ENCODE measurements at places on chromosomes 6 and 20.

DNA sequence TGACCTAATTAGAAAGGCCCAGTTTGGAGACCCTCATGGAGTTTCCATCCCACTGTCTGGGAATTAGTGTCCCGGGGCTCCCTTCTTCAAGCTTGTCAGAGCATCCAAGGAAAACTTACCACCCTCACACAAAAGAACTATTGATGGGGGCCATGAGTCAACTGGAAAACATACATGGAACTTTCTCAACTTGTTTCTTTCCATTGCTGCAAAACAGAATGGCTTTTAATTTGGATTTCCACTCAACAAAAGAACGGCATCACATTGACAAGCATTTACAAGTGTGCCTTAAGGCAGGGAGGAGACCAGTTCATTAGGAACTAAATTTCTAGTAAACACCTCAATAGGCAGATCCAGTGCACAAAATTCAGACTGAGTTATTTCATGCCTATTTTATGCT is 289.1 kb upstream of the PREP start:
- no peak for DNase-seq

DNA sequence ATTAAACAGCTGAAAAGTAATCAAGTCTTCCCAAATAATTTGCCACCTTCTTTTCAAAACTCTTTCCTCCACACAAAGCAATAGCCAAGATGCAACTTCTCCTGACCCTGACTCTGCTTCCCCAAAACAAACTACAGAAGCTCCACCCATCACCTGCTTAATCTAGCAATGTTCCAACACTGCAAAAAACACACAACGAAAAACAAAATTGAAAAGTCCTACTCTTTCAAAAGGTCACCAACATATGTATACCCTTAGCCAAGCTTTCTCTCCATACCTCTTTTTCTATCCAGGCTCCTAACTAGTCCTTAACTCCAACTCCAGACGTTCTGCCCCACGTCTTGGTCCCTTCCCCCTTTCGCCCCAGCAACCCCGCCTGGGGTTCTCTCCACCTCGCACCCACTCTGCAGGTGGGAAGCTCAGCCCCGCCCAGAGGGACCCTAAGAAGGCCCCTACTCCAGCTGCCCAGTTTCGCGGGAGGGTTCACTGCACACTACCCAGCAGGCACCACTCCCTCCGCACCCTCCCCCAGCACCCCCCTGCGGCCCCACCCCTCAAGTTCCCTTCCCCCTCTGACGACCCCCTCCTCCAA is 717 bp downstream of the CSNK2A1 start:
- peak; percentile 21 for DNase-seq

DNA sequence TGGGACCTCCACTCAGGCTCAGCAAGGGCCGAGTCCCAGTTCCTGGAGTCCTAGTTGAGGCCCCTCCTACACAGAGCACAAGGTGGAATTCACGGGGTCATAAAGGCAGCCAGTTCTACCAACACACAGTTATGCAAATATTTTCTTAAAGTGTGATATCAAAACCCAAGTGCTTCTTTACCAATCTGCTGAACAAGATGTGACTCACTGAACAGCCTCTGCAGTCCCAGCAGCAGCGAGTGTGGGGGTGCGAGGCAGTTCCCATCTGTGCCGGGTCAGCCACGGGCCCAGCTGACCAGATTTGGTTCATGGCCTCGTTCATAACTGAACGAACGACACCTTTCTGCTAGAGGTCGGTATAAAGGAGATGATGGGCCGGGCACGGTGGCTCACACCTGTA is 4.5 kb upstream of the TCEA2 start:
- no peak for DNase-seq

DNA sequence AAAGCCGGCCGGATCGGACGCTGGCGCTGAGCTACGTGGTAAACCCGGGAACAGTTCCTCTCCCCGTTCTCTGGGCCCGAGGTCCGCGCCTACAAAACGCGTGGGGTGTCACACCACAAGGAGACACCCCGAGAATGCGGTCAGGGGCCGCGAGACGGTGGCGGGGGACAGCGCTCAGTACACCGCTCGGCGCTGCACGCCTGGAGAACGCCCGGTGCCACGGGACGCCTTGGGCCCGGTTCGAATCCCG is 670 bp downstream of the NCOA5 start:
- DNase-seq, result peak; percentile 62

DNA sequence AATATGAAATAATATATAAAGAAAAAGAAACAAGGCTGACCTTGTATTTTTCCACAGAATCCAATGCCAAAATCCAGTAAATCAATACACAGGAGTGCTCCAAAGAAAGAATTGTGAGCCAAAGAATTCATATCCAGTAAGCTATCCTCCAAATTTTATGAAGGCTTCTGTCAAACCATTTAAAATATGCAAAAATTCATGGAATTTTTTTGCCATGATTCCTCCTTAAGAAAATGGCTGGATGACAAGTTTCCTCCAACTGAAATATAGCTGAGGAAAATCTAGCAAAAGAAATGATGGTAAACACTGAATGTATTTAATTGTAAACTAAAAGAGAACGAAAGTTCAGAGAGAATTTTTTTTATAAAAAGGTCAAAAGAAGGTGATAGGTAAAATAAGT is 290.3 kb downstream of the UBE3D start:
- no peak for DNase-seq
